ENCODE measurements at places on chromosomes 13 and 19.

DNA sequence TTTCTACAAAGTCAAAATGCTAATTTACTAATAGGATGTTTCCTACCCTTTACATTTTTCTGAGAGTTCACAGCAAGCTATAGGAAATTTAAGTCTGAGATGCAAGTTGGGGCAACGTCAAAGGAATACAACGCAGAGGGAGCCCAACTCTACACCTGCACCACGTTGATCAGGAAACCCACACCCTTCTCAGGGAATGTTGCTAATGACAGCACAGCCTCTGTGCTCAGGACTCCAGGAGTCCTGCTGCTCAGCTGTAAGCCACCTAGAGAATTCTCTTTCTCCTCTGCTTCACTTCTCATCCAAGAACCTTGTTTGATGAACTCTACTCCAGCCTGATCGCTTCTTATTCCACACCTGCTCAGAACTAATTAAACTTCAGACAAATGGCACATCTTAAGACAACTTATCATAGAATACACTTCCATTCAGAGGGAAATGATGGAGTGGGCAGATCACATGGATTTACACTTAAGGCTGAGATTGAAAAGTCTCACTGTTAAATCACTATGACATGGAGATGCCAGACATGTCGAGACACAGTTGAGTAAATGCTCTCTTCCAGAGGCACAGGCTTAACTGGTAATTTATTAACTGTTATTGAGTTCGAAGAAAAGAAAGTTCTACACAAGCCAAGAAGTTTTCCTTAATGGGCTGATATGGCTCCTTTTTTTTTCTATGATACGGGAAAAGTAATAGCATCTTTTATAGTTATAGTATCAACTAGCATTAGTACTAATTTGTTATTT, 811.6 kb upstream of the ARGLU1 start:
- no peaks in the 10 kb centered on the region for H3K4me1 ChIP-seq
- H3K27ac ChIP-seq = no peak overlapping the region
- no peak for DNase-seq
- H3K36me3 ChIP-seq = no peaks in the 10 kb centered on the region
- no peaks in the 10 kb centered on the region for H3K27me3 ChIP-seq

GRCh38 chr13:49146950-49147355, 73.2 kb upstream of the MLNR start:
- H3K4me3 ChIP-seq = peak overlapping the region; percentile 68
- H3K36me3 ChIP-seq = peaks cover 79% of the 10 kb centered on the region
- peaks cover 14% of the 10 kb centered on the region for H3K4me1 ChIP-seq
- H3K27ac ChIP-seq = peak overlapping the region; percentile 43
- H3K27me3 ChIP-seq = no peaks in the 10 kb centered on the region

DNA sequence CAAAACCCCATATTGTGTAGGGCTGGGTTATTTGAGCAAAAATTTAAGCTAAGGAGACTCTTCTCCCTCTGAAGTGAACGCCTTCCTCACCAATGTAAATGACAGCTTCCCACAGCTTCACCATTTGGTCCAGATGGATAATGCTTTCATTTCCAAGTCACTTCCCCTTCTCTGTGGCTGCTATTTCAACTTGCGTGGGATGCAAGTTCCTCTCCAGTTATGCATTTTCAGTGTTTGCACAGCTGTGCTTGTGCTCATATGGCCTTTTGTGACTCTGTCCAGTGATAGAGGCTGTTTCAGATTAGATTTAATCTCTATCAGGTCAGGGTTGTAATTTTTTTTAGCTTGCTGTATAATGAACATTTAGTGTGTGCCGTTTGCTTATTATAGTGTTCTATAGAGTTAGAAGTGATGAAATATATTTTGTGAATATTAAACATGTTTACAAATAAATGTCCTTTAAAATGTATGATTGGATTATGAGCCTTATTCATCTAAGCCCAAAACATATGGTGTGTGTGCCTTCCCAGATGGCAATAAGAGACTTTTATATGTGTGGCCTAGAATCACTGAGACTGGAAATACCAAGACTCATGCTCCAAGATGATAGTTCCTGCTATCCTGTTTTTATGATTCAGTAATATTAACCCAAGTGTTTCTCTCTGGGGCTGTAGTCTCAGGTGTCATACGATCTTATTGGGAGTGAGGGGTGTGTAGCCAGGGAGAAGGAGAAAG, 86.6 kb downstream of the TNFRSF19 start:
- H3K27ac ChIP-seq = no peak overlapping the region
- peaks cover 5% of the 10 kb centered on the region for H3K4me1 ChIP-seq
- no peaks in the 10 kb centered on the region for H3K36me3 ChIP-seq
- H3K4me3 ChIP-seq = no peak overlapping the region
- no peak for DNase-seq

DNA sequence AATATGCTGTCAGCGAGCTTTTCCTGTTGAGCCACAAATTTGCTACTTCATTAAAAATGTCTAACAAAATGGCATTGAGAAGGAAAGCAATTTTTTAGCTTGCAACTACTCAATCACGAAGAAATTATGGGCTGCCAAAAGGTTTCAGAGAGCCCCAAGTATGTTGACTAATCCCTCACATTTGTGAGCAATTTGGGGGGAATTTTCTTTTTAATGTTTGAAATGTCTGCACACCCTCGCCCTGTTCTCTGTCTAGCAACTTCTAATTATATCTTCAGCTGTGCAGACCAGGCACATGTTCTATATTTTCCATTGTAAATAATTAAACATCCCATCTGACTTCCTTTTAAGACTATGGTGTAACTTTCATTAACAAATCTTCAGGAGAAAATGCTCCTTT, 192.9 kb downstream of the DCT start:
- no peak overlapping the region for H3K27ac ChIP-seq
- H3K36me3 ChIP-seq = no peaks in the 10 kb centered on the region
- peaks cover 8% of the 10 kb centered on the region for H3K27me3 ChIP-seq
- DNase-seq = no peak
- H3K4me3 ChIP-seq = no peak overlapping the region

- H3K4me1 ChIP-seq = no peaks in the 10 kb centered on the region
- no peak overlapping the region for H3K27ac ChIP-seq
- no peak overlapping the region for H3K4me3 ChIP-seq
- DNase-seq = peak; percentile 9
- H3K36me3 ChIP-seq = no peaks in the 10 kb centered on the region
These were observed 303.6 kb upstream of the ZNF507 start for GRCh38 chr19:32041681-32042292.

DNA sequence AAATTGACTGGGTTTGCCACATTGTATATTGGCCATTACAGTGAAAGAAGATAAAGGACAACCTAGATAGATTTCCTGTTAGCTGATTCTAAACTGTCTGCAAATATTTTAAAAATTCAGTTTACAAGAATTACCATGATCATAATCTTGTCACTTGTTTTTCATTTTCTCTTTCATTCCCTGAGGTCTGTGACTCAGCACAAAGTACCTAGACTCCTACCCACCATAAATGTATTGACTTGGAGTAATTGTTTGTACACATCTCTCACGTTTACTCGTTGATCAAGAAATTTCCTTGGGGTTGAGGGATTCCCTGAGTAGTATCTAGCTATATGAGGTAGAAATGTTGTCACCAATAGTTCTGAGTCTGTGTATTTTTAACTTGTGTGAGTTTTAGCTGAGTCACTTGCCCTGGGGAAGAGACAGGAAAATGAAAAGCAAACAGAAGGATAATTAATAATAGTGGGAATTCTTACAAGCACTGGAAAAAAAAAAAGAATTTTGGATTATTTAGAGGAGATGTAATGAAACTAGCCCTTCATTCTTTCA, 299.2 kb upstream of the DACH1 start:
- no peak for DNase-seq
- H3K36me3 ChIP-seq = no peaks in the 10 kb centered on the region
- no peak overlapping the region for H3K4me3 ChIP-seq
- no peaks in the 10 kb centered on the region for H3K27me3 ChIP-seq

- H3K36me3 ChIP-seq = peaks cover 36% of the 10 kb centered on the region
- peaks cover 46% of the 10 kb centered on the region for H3K4me1 ChIP-seq
- peak; percentile 61 for DNase-seq
- no peaks in the 10 kb centered on the region for H3K27me3 ChIP-seq
These were observed 2.2 kb upstream of the PLEKHG2 start for GRCh38 chr19:39410017-39410830.

DNA sequence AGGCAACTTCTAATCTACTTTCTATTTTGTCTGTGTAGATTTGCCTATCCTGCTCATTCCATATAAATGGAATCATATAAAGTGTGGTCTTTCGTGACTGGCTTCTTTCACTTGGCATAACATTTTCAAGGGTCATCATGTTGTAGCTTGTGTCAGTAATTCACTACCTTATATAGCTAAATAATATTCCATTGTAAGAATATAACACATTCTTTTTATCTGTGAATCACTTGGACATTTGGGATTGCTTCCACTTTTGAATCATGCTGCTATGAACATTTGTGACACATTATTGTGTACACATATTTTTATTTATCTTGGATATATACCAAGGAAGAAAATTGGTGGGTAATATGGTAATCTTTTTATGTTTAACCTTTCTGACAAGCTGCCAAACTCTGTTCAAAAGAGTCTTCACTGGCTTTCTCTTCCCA, 89.0 kb upstream of the CSNK1A1L start:
- H3K36me3 ChIP-seq = no peaks in the 10 kb centered on the region
- H3K27me3 ChIP-seq = no peaks in the 10 kb centered on the region
- no peak for DNase-seq
- H3K27ac ChIP-seq = no peak overlapping the region
- H3K4me1 ChIP-seq = no peaks in the 10 kb centered on the region
- H3K4me3 ChIP-seq = no peak overlapping the region

DNA sequence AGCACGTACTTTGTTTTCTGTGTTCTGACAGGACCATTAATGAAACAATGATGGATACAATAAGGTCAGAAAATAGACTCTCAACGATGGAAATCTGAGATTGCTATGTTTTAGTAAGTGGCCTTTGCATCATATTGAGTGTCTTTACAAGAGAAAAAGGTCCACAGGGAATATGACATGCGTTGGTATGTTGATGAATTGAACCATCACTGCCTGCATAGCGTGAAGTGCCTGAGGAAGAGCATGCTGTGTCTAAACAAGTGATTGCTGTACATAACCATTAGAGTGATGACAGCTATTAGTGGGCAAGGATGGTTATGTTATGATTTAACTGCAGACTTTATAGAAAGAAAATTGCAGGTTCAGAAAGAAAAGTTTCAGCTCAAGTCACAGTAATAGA, 623.2 kb downstream of the SLITRK5 start:
- no peak for DNase-seq
- no peaks in the 10 kb centered on the region for H3K36me3 ChIP-seq
- no peak overlapping the region for H3K27ac ChIP-seq
- H3K4me1 ChIP-seq = no peaks in the 10 kb centered on the region
- H3K4me3 ChIP-seq = no peak overlapping the region
- H3K27me3 ChIP-seq = no peaks in the 10 kb centered on the region

DNA sequence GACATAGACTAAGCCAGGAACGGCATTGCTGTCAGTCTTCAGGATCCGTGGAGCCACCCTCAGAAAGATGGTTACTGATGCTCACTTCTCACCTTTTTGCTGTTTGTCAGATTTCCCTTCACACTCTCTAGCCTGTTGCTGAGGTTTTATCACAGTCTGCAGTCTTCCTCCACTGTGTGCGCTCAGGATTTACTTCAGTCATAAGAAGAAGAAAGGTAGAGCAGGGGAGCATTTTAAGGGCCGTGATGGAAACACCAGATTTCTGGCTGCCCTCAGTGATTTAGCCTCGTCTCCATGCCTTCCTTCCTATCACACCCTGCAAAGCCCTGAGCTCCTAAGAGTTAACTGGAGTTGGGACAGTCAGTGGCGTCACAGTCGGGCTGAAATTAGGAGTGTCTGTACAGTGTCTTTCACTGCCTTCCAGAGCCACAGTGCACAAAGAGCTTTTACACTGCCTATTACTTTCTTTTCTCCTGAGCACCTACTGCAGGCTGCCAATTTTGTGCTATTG, 60.0 kb upstream of the GPR183 start:
- H3K27me3 ChIP-seq = no peaks in the 10 kb centered on the region
- H3K27ac ChIP-seq = peak overlapping the region; percentile 56
- H3K4me1 ChIP-seq = peaks cover 72% of the 10 kb centered on the region
- peaks cover 66% of the 10 kb centered on the region for H3K36me3 ChIP-seq
- DNase-seq = no peak
- H3K4me3 ChIP-seq = peak overlapping the region; percentile 50

DNA sequence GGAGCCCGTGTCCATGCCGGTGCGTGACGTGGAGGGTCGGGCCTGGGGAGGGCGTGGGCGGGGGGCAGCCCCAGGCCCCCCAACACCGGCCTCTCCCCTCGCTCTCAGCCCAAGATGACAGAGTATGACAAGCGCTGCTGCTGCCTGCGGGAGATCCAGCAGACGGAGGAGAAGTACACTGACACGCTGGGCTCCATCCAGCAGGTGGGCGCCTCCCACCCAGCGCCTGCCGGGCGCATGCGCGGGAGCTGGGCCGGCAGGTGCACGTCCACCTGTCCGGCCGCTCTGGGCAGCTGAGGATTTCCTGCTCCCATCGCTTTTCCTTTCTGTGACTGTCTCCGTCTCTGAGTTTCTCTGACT, 49.8 kb downstream of the VAV1 start:
- H3K27ac ChIP-seq = no peak overlapping the region
- DNase-seq = no peak
- H3K4me3 ChIP-seq = no peak overlapping the region
- H3K36me3 ChIP-seq = peaks cover 76% of the 10 kb centered on the region
- peaks cover 5% of the 10 kb centered on the region for H3K4me1 ChIP-seq
- no peaks in the 10 kb centered on the region for H3K27me3 ChIP-seq

DNA sequence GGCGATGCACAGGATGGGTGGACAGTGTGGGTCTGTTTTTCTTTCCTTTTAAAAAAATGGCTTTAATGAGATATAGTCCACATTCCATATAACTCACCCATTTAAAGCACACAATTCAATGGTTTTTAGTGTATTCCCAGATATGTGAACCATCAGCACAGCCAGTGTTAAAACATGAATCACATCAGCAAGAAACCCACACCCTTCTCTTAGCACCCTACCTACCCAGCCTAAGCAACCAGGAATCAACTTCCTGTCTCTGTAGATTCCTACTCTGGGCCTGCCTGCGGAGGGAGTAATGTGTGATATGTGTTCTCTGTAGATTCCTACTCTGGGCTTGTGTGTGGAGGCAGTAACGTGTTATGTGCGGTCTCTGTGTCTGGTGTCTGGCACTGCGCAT, 11.9 kb downstream of the TMEM255B start:
- no peak overlapping the region for H3K27ac ChIP-seq
- H3K4me1 ChIP-seq = peaks cover 4% of the 10 kb centered on the region
- no peaks in the 10 kb centered on the region for H3K27me3 ChIP-seq
- H3K4me3 ChIP-seq = no peak overlapping the region

DNA sequence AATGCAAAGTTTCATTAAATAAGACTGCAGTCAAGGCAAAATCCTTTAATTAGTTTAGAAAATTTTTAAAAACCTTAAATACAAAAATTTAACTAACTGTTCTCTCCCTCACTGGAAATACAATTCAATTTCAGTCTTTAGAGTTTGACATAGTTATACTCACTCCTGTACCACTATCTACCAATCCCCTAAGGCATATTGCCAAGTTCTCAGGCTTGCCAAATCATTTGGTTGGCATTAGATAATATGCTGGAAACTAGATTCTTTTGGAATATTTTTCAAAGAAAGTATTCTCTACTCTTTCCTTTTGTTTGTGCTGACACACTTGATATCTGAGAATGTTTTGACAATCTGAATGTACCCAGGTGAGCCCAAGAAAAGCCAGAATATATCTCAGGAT, 77.2 kb downstream of the TSC22D1 start:
- DNase-seq = no peak
- H3K4me1 ChIP-seq = no peaks in the 10 kb centered on the region
- no peaks in the 10 kb centered on the region for H3K27me3 ChIP-seq
- H3K4me3 ChIP-seq = no peak overlapping the region

All from activated T-helper 2 cell treated with anti-CD3 and anti-CD28 coated beads, Interferon-gamma antibody, Interleukin-2, Interleukin-4, amounts not matched to agents 10 μg/mL and 5 μg/mL and 100 μg/mL, durations not matched to agents 14 hours and 24 hours and 36 hours (primary cell).